Ascending aorta (tissue), 2 donors: ENCODE measurements at places on chromosomes 1 and 21. TPM values are rescaled to one million over a fixed set of nuclear protein-coding genes. Genes with fewer than 3 reads are reported as not detected.

Gene RPE65
- total RNA-seq, result not detected

Gene HCN3
- total RNA-seq, result 2.6 TPM

Gene ASTN1
- 0.32 TPM for total RNA-seq

Gene CRYBG2
- not detected for total RNA-seq

Gene KLHL17
- total RNA-seq, result 16.6 TPM

Gene PEAR1
- 39.8 TPM for total RNA-seq

Gene CYP2J2
- not detected for total RNA-seq

Gene S100A3
- total RNA-seq, result not detected

DNA sequence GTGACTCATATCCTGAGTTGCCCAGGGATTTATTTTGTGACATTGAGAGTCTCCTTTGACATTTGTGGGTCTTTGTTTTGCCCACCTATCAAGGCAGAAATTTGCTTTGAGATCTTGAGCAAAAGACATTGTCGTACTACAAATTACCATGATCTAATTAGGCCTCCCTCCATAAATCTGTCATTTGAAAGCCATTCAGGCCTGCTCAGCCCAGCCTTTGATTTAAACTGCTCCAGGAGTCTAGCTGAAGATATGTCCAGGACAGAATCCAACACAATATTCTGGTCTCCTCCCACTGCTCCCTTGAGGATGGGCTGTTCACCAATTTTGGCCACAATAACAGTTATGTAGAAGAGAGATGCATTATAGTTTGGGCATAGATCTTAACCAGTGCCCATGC lies 86.7 kb downstream of the PROX1 start:
- DNase-seq, result no peak

DNA sequence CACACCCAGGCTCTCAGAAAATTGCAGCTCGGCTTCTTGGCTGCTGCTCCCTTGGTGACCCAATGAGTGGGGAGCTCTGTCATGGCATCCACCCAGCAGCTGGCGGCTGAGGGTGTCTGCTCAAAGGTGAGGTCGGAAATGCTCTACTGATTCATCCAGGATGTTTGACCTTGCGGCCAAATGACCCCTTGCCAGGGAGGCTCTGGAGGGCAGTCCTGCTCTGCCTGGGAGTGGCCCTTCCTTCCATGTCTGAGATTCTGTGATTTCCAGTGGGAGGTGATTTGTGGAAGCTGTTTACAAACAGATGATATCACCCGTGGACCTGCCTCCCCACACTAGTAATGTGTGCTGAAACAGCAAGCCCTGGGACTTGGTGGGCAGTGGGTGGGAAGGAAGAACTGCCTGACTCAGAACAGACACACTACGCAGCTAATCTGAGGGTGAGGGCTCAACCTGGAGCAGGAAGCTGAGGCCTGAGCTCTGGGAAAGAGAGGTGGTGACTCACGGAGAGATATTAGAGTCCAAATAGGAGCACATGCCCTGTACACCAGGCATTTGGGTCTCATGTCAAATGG lies 3.0 kb downstream of the CRCT1 start:
- no peak for DNase-seq

GRCh38 chr1:179447489-179447888 lies 81.7 kb downstream of the AXDND1 start:
- DNase-seq, result no peak

GRCh38 chr1:118485757-118486156 lies 300.7 kb upstream of the SPAG17 start:
- no peak for DNase-seq

GRCh38 chr1:218779341-218780100 lies 394.2 kb upstream of the LYPLAL1 start:
- DNase-seq, result no peak

DNA sequence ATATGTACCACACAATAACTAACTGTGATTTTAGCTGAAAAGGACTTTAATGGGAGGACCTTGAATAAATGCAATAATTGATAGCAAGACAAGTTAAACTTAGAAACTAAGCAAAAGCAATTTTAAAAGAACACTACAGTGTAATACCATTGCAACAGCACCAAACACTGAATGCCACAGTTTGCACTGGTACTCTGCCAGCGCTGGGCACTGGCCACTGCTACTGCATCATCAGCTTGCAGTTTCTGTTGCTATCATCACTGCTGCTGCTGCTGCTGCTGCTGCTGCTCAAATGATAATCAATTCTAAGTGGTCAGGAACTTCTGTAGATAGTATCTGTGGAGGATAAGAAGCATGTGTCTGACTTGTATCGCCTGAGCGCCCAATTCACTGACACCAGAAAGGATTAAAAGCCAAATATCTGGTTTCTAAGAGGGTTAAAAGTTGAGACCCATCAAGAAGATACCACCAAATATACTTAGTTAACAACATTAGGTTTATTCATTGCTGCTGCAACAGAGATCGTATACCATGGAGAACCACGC lies 306.9 kb downstream of the LRRC40 start:
- no peak for DNase-seq

DNA sequence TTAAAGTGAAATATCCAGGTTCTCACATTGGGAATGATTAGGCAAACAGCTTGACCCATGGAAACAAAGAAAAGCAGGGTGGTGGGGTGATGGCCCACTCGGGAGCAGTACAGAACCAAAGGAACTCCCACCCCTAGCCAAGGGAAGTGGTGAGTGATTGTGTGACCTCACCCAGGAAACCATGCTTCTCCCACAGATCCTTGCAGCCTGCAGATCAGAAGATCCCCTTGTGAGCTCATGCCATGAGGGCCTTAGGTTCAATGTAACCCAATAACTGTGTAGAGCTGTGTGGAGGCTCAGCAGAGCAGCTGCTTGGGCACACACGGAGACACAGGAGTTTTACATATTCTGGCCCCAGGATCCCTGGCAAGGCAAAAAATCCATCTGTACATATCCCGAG lies 311.8 kb upstream of the DPYD start:
- no peak for DNase-seq

DNA sequence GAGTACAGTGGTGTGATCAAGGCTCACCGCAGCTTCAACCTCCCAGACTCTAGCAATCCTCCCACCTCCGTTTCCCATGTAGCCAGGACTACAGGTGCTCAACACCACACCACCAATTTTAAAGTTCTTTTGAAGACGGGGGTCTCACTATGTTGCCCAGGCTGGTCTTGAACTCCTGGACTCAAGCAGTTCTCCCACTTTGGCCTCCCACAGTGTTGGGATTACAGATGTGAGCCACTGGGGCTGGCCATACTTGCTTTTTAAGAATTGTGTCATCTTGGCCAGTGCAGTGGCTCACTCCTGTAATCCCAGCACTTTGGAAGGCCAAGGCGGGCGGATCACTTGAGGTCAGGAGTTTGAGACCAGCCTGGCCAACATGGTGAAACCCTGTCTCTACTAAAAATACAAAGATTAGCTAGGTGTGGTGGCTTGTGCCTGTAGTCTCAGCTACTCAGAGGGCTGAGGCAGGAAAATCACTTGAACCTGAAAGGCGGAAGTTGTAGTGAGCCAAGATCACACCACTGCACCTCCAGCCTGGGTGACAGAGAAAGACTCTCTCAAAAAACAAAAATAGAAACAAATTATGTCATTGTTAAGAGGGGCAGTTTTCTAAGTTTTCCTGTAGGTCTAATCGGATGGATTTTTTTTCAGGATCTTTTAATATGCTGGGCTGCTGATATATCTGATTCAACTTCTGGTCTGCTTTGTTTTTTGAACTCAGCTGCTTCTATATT lies 18.7 kb downstream of the AK4 start:
- DNase-seq, result no peak

DNA sequence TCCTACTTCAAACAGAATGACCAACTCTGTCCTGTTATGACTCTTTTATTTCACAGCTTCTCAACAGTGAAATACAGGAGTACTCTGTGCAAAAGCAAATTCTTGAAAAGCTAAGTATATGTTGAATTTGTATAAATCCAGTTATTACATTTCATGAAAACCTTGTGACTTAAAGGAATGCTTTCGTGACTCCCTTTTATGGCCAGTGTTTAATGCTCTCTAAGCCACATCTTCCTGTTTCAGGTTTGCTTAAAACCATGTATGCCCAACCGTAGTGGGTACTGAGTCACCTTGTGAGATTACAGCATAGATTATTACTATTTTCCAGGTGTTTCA lies 40.2 kb upstream of the KIF1B start:
- no peak for DNase-seq

DNA sequence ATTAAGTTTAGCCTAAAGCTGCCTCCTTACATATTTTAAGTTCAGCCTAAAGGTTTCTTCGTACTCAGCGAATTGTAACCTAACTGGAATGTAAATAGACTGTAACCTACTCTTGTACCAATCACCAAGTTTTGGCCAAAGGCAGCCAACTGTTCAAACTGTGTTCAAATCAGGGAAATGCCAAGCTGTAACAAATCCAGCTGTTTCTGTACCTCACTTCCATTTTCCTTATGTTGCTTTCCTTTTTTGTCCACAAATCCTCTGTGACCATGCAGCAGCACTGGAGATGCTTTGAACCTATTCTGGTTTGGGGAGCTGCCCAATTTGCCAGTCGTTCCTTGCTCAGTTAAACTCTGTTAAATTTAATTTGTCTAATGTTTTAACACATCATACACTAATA lies 3.2 kb upstream of the APOBEC4 start:
- no peak for DNase-seq

GRCh38 chr1:31861346-31861745 lies 45.5 kb upstream of the SPOCD1 start:
- no peak for DNase-seq

GRCh38 chr1:91406773-91407389 lies 2.2 kb upstream of the HFM1 start:
- no peak for DNase-seq

DNA sequence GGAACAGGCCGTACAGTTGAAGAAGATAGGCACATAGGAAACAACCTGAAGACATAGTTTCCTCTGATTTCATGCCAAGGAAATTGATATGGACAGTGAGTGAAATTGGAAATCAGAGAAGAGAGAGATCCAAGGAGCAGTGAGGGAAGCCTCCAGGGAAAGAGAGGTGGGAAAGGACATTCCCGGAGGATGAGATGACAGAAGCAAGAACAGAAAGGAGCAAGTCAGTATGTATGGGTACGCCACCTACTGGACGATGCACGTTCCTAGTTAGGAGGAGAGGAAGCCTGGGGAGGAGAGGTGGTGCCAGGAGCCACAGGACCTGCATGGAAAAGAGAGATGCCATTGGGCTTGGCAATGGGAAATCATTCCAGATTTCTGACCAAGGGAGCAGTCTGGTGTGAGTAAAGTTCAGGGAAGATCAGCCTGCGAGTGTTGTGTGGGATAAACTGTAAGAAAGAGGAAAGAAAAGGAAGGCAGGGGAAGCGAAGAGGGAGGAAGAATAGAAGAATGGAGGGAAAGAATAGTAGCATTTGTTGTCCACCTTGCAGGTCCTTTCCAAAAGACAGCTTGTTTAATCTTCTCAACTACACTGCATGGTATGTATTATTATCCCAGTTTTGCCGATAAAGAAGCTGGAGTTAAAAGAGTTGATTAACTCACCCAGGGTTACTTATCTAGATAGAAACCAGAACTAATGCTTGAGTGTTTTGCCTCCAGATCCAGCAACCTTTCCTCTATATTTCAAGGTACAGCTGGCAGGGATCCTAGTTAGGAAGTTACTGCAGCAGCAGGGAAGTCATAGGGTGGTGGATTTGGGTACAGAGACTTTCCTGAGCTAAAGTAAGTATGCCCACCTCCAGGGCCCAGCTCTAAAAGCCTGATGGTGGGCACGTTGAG lies 27.4 kb downstream of the C1orf116 start:
- no peak for DNase-seq

- DNase-seq, result no peak
Observed at GRCh38 chr1:167864392-167865032, 49.4 kb downstream of the ADCY10 start.

DNA sequence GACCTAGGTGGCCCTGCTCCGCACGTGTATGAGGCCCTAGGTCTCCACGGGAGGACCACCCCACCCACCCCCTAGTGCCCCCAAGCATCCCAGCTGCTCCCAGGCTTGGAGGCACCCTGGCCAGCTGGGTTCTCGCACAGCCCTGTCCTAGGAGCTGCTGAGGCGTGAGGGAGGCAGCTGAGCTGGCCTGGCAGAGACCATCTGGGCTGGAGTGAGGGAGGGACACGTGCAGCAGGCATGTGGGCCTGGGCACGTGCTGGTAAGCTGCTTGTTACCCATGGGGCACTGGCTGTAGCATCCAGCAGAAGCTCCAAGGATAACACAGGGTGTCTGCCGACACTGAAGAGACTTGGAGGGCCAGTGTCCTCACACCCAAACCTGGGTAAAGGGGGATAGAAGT lies 10.1 kb downstream of the SLC6A9 start:
- no peak for DNase-seq

- DNase-seq, result no peak
Observed at GRCh38 chr1:46130121-46130520, 2.3 kb downstream of the PIK3R3 start.

- no peak for DNase-seq
Observed at GRCh38 chr1:205746757-205747412, 3.1 kb downstream of the NUCKS1 start.

DNA sequence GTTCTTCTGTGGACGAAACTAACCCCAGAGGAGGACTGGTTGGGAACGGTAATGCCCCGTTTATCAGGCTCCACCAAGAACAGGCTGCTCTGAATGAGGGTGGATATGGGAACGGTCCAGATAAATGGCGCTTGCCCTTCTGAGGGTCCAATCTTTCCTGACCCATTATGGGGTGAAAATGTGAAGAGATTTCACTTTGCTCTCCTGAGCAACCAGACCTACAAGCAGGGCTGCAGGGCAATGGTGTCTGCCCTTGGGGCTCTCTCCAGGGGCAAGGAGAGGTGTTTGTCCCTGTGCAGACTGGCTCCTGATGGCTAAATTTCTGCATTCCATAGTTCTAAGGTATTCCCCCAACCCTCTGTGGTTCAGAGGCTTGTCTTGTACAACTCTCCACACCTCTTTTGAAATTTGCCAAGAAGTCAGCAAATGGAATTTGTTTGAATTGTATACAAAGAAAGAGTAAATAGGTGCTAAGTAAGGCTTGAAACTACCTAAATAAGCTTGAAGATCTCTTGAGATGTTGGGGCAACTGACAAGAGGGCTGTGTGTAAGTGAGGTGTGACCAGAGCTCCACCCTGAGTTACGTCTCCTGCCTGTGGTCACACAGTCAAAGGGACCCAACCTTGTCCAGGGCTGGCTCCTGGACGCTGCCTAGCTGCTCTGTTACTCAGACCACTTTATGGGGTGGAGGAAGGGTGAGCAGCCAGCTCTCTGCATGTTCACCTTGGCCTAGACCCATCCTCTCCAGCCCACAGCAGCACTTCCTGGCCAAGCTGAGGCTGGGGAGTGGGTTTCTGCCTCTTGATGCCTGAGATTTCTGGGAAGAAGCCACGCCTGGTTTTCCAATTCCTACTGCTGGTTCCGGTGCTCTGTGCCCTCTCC lies 24.8 kb downstream of the SLC2A1 start:
- DNase-seq, result peak; percentile 25

- no peak for DNase-seq
Observed at GRCh38 chr21:15564907-15565306, 164.9 kb upstream of the USP25 start.

DNA sequence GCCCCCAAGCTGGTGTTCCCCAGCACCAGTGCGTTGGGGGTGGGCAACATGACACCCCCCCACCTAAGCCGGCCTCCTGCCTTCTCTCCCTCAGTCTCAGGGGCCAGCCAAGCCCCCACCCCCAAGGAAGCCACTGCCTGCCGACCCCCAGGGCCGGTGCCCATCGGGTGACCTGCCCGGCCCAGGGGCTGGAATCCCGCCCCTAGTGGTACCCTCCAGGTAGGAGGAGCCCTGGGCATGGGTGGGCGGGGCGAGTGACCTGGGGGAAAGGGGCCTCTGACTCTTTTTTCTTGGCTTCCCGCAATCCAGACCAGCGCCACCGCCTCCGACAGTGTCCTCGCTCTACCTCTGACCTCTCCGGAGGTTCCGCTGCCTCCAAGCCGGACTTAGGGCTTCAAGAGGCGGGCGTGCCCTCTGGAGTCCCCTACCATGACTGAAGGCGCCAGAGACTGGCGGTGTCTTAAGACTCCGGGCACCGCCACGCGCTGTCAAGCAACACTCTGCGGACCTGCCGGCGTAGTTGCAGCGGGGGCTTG lies 1.3 kb upstream of the EFNA4 start:
- DNase-seq, result no peak
